NCI-H2081 (cell line): ENCODE measurements at places on chromosomes 7 and 10.

- DNase-seq, result no peak
Measured at GRCh38 chr7:55912748-55913158, 25.5 kb downstream of the ZNF713 start.

DNA sequence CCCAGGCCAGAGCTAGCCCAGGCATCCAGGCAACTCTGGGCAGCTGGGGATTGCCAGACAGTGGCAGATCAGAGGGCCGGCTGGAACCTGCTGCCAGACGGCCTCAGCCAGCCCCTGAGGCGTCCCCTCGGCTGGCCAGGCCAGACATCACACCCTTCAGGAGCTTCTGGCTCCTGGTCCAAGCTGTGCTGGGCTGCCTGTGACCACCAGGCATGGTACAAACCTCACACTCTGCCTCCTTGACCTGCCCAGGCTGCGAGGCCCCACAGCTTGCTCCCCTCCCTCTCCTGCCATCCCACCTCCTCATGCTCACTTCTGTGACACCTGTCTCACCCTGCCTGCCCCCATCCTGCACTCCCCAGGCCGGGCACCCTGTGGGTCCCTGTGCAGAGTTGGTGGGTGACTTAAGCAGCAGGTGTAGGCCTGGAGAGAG, 5.7 kb downstream of the DEPP1 start:
- DNase-seq, result no peak

DNA sequence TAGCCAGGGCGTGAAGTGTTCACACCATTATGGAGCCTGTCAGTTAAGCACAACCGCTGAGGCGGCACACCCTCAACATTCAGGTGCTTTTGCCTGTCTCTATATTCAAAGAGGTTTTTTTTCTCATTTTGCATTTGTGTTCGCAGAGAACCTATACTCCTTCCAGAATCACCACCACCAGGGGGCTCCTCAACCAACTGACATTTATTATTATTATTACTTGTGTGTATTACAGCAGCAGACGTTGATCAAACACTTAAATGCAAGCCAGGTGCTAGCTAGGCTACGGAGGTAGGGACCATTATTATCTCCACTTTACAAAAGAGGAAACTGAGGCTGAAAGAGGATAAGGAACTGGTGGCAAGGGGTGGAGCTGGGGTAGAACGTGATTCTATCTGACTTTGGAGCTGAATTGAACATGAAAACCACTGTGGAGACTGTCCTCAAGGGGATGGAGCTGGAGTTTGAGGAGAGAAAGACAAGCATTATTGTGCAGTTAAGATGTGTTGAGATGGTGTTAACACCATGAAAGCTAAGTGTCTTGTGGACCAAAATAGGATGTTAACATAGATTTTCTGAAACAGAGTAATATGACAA, 133.8 kb upstream of the PLXNA4 start:
- no peak for DNase-seq

- no peak for DNase-seq
Measured at GRCh38 chr7:35505066-35505465, 189.9 kb downstream of the HERPUD2 start.

DNA sequence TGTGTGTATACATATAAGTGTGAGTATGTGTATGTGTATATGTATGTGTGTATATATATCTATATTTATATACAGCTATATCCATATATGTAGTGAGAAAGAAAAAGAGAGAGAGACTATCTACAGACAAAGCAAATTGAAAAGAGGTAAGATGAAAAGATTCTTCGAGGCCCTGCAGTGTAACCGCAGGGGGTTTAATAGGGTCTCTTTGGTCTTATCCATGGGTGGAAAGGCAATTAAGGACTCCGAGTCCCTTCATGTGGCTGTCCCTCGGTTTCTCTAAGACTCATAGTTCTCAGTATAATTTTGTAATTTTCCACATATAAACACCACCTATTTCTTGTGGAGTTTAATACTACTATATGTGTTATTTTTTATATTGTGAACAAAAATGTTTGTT, 50.6 kb upstream of the JAZF1 start:
- no peak for DNase-seq

GRCh38 chr7:84847790-84848189, 339.1 kb downstream of the SEMA3D start:
- DNase-seq, result no peak

DNA sequence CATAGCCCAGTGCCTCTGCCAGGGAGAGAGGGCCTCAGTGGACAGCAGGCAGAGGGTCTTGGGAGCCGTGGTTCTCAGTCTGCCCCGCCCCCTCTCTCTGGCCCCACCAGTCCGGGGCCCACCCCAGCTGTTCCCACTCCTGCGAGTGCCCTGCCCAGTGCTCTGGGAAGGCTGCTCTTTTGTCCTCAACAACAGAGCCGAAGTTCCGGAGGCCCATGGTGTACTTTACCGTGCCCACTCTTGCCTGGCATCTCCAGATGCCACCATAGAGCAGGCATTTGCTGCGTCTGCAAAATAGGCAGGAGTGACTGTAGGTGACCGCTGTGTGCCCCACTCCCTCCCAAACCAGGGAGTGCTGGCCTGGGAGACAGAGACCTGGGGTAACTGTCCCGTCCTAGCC, 29.3 kb upstream of the PCBD1 start:
- no peak for DNase-seq

GRCh38 chr7:77783111-77783510, 15.1 kb downstream of the TMEM60 start:
- no peak for DNase-seq

DNA sequence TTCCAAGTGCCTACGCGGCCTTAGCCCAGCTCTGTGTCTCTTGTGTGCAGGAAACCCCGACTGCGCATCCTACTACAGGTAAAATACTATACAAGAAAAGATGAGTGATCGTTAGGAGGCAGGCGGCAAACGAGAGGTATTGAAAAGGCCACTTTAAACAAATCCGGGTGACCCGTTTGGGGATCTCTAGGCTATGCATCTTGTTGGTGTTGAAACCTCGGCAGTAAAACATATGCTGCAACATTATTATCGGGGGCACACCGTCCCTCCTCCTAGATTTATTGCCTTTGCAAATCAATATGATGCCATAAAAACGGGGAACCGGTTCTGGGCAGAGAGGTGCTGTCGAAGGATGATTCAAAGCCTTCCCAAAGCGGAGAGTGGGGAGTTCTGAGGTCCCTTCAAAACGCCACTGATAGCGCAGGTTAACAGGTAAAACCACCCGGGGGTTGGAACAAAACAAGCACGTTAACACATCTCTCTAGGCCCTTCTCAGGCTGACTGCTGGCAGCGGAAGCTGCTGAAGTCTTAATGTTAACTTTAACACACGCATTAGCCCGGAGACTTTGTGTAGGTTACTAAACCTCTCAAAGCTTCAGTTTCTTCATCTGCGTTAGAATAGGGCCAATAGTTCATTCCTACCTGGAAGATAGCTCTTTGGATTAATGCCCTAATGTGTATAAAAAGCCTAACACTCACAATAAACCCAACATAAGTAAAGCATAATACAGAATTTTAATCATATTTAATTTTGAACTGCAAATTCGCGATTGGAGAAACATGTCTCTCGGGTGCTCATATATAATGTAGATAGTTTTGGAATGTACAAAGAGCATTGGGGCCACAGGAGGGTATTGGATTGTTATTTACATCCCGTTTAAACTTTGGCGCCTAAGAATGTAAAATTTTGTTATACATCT, 2.6 kb upstream of the TBX20 start:
- no peak for DNase-seq

- no peak for DNase-seq
Measured at GRCh38 chr7:128831178-128831993, 1.2 kb downstream of the FLNC start.

DNA sequence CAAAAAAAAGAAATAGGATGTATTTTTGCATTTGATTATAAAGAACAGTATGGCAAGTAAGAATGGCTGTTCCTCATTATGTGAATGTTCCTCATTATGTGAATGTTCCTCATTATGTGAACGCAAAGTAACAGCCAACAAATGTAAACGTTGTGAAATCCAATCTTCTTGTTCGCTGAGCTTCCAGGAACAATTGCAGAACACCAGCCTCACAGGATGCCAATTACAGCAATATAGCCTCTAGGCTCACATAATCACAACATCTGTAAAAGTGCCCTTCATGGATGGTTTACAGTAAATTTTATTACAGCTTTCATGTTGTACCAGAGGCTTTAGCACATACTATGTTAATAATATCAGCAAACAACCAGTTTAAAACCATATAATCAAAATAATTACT, 71.6 kb downstream of the THSD7A start:
- peak; percentile 44 for DNase-seq

DNA sequence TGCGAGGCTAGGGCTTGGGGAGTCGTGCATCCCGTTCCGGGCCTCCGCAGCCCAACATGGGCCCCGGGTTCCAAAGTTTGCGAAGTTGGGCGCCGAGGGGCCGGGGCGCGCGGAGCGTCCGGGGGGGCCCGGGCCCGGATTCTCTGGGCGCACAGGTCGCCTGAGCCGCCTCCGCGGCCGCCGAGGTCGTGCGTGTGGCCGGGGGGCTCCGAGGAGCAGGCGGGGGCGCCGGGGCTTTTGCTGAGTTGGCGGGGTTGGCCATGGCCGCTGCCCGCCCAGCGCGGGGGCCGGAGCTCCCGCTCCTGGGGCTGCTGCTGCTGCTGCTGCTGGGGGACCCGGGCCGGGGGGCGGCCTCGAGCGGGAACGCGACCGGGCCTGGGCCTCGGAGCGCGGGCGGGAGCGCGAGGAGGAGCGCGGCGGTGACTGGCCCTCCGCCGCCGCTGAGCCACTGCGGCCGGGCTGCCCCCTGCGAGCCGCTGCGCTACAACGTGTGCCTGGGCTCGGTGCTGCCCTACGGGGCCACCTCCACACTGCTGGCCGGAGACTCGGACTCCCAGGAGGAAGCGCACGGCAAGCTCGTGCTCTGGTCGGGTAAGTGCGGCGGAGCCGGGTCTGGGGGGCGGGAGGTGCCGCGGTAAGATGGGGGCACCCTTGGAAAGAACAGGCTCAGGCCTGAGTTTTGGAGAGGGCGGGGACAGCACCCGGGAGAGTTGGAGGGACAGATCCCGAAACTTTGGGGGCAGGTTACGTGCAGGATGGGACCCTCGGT, 643 bp downstream of the SMO start:
- no peak for DNase-seq

- no peak for DNase-seq
Measured at GRCh38 chr7:80707318-80707717, 68.9 kb downstream of the CD36 start.

DNA sequence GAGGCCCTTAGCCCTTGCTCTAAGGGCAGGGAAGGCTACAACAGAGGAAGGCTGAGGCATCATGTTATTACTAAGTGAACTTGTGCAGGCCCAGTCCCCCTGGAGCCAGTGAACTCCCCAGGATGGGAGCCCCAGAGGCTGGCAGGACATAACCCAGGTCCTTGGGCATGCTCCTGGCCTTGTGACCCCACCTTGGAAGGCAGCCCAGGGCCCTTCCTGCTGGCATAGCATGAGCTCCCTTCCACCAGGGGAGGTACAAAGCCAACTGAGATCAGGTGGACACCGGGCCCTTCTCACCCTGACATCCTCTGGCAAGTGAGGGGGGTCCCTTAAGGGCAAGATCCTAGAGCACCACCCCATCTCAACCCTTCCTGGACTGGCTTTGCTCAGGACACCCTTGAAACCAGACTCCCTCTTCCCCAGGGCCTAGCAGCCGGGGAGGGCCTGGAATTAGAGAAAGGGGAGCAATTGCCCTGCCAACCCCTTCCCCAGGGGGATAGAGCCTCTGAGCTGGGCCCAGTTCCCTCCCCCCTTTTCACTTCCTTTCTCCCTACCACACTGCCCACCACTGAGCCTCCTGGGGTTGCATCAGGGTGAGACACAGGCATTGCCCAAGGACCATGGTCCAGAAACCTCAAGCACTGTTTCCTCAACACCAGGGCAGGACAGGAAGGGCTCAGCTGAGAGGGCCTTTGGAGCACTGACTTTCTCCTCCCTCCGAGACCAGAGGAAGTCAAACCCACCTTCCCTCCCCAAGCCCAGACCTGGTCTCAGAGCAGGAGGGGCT, 1.8 kb upstream of the VSIR start:
- no peak for DNase-seq

DNA sequence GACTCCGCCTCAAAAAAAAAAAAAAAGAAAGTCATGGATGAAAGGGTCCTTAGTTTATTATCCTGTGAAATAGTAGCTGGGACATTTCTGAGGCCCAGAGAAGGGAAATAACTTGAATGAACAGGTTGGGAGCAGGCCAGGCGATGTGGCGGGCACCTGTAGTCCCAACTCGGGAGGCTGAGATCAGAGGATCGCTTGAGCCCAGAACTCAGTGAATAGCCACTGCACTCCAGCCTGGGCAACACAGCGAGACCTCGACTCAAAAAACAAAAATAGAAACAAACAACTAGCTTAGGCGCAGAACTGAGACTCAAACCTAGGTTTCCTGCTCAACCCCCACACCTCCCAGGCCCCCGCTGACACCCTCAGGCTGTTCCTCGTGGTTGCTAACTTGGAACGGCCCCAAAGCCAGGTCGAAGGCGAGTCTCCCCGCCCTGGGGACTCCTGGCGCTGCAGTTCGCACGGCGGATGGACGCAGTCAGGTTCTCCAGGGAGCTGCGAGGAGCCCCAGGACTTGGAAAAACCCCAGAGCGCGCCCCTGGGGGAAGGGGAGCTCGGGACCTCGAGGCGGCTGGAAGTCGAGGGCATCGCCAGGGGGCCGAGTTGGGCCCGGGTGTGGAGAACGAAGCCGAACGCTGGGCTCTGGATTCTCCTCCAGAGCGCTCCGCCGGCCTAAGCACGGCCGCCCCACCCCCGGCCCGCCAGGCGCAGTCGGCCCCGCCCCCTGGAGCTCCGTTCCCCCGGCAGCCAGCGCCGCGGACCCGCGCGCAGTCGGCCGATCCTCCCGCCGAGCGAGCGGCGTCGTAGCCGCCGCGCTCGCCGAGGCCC, at the start of gene STOX1:
Gene STOX1 (plus strand): TSS at position 768 of the 828 bp plus-strand sequence. CDS start 93 bp downstream, outside the sequence.
- peak; percentile 52 for DNase-seq

GRCh38 chr7:150351587-150352194, 10.3 kb upstream of the RARRES2 start:
- peak; percentile 62 for DNase-seq

DNA sequence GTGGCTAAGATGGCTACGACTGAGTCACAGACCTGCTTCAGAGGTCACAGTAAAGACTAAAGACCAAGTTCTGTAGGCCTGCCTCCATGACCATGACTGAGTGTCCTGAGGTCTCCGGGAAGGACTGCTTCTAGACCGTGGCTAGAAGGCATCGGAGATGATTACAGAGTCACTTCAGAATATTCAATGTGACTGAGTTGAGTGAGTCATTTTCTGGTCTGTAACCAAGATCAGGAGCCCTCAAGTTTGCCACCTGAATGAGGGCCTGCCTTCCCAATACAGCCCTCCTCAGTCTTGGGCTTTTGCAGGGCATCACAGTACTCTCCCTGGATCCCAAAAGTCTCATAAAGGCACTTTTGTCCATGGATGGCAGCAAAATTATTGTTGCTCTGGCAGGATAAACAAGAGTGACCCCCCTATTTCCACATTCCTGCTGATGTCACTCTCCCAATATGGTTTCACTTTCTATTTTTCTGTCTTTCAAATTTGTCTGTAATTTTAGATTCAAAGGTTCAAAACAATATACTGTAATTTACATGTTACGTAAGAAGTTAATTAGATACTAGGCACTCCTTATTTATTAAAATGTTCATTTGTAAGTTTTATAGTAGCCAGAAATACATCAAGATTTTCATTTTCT, 47.7 kb upstream of the ZNF92 start:
- no peak for DNase-seq

- DNase-seq, result no peak
Measured at GRCh38 chr10:95785317-95785716, 29.4 kb downstream of the ENTPD1 start.
